Hematopoietic multipotent progenitor cell (in vitro differentiated cells): ENCODE measurements at places on chromosomes 4 and X. TPM values are rescaled to one million over a fixed set of nuclear protein-coding genes. Genes with fewer than 3 reads are reported as not detected.

The FAM9B gene
- not detected for total RNA-seq

The PCSK1N gene
- total RNA-seq: 1.1 TPM

The MAGEA1 gene
- total RNA-seq: not detected

The CSN1S1 gene
- not detected for total RNA-seq

The ZNF630 gene
- 1.3 TPM for total RNA-seq

The SUPT20HL2 gene
- not detected for total RNA-seq

The CXCR3 gene
- total RNA-seq: 0.27 TPM

The TLL1 gene
- not detected for total RNA-seq

The SASH3 gene
- total RNA-seq: 96.9 TPM

The CITED1 gene
- not detected for total RNA-seq
